Pancreas (tissue), 10 donors: ENCODE measurements at places on chromosomes 3 and 15. TPM values are rescaled to one million over a fixed set of nuclear protein-coding genes. Genes with fewer than 3 reads are reported as not detected.

Gene MEIS2
- polyA plus RNA-seq: 30.5 TPM

Gene GRM7
- polyA plus RNA-seq: 0.23 TPM

Gene ZNF385D
- 0.42 TPM for polyA plus RNA-seq

- peak; percentile 27 for DNase-seq
- no peaks in the 10 kb centered on the region for H3K4me1 ChIP-seq
- H3K4me3 ChIP-seq: no peak overlapping the region
These were observed 66.5 kb upstream of the SH3GL3 start for GRCh38 chr15:83380682-83381081.

GRCh38 chr3:65628978-65629377 is 409.7 kb downstream of the MAGI1 start:
- H3K4me1 ChIP-seq: no peaks in the 10 kb centered on the region
- H3K27ac ChIP-seq: no peak overlapping the region
- DNase-seq: no peak
- H3K4me3 ChIP-seq: no peak overlapping the region
- H3K27me3 ChIP-seq: no peaks in the 10 kb centered on the region
- H3K36me3 ChIP-seq: no peaks in the 10 kb centered on the region

DNA sequence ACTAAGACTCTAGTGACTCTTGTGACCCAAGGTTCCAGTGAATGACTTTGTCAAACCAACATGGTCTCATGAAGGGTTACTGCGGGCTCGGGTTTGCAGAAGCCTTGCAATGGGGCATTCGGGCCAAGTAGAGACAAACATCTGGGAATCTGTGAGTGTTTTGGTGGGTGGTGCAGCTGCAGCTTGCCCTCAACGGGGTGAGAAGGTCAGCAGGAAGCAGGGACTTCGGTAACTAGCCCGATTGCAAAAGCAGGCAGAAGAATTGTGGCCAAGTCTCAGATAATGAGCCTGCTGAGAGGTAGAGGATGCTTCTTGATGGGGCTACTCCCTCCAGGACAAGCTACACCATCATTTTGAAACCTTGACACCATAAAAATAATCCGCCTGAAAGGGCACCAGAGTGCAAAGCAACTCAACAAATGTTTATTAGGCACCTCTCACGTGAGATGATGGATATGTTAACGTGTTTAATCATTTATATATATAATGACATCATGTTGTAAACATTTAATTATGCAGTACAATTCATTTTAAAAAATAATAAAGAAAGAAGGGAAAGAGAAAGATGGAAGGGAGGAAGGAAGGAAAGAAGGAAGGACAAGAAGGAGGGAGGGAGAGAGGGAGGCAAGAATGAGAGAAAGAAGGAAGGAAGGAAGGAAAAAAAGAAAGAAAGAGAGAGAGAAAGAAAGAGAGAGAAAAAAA is 263.9 kb upstream of the IGF1R start:
- no peaks in the 10 kb centered on the region for H3K27me3 ChIP-seq
- H3K4me3 ChIP-seq: no peak overlapping the region
- H3K4me1 ChIP-seq: no peaks in the 10 kb centered on the region
- H3K36me3 ChIP-seq: no peaks in the 10 kb centered on the region
- no peak for DNase-seq
- no peak overlapping the region for H3K27ac ChIP-seq

GRCh38 chr15:52805351-52806283 is 15.5 kb upstream of the ONECUT1 start:
- no peaks in the 10 kb centered on the region for H3K36me3 ChIP-seq
- H3K27ac ChIP-seq: peak overlapping the region; percentile 90
- H3K4me3 ChIP-seq: peak overlapping the region; percentile 2
- H3K4me1 ChIP-seq: peaks cover 44% of the 10 kb centered on the region
- DNase-seq: peak; percentile 58
- no peaks in the 10 kb centered on the region for H3K27me3 ChIP-seq

DNA sequence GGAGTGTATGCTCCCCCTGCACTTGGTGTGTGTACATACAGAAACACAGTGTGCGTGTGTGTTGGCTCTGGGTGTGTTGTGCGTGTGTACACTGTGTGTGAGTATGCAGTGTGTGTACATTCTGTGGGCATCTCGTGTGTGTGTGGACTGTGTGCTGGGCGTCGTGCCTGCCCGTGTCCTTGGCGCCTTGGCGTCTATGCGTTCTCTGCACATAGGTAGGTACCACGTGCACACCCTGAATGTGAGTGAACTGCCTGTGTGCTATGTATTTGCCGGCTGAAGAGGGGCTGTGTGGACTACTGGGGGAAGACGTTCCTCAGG is 481 bp upstream of the ECE2 start:
- no peak for DNase-seq
- no peaks in the 10 kb centered on the region for H3K4me1 ChIP-seq
- no peaks in the 10 kb centered on the region for H3K27me3 ChIP-seq

DNA sequence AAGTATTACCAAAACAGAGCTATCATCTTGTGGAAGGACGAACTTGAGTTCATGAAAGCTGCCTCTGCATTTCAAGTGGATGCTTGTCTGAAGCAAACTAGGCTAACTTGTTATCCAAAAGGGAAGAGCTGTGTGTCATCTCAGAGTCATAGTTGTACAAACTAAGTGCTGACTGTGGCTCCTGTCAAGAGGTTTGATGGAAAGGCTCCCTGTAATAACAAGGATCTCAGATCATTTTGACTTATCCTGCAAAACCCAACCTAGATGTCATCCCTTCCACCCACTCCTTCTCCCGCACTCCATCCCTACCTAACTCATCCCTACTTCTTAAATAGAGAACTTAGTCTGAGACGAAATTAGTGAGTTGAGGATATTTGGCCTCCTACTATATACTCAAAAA is 110.8 kb downstream of the NR2E3 start:
- H3K36me3 ChIP-seq: no peaks in the 10 kb centered on the region
- no peak overlapping the region for H3K4me3 ChIP-seq
- no peaks in the 10 kb centered on the region for H3K27me3 ChIP-seq
- H3K27ac ChIP-seq: no peak overlapping the region
- H3K4me1 ChIP-seq: no peaks in the 10 kb centered on the region
